Smooth muscle cell of the umbilical artery (primary cell): ENCODE measurements at places on chromosomes 7 and 10. TPM values are rescaled to one million over a fixed set of nuclear protein-coding genes. Genes with fewer than 3 reads are reported as not detected.

The AEBP1 gene
- total RNA-seq: 34.4 and 72.7 TPM in 2 replicates

The RPEL1 gene
- total RNA-seq: 0.09 TPM in 1 of 2 replicates, not detected in the other

The LEP gene
- not detected in 2 replicates for total RNA-seq

The C10orf143 gene
- total RNA-seq: 0.32 and 0.59 TPM in 2 replicates

The THSD7A gene
- total RNA-seq: 0.14 and 0.30 TPM in 2 replicates

The GPR158 gene
- total RNA-seq: under 0.01 and 0.05 TPM in 2 replicates

The RAB19 gene
- not detected in 2 replicates for total RNA-seq

The SEMA3D gene
- total RNA-seq: 6.8 and 23.8 TPM in 2 replicates

The LFNG gene
- total RNA-seq: 12.2 and 16.6 TPM in 2 replicates

The MYL7 gene
- total RNA-seq: not detected in 2 replicates

The CPVL gene
- 0.23 and 0.30 TPM in 2 replicates for total RNA-seq

The ATG9B gene
- 1.6 and 2.1 TPM in 2 replicates for total RNA-seq

The CTNNA3 gene
- total RNA-seq: under 0.01 and 0.32 TPM in 2 replicates

The UNCX gene
- total RNA-seq: not detected in 2 replicates

The IL6 gene
- total RNA-seq: 23.2 and 56.5 TPM in 2 replicates

The LRGUK gene
- under 0.01 and 0.09 TPM in 2 replicates for total RNA-seq
